KG1 (cell line): ENCODE measurements at places on chromosomes 7 and 10.

- DNase-seq: no peak
Observed at GRCh38 chr7:45898222-45898621, 9.9 kb downstream of the IGFBP1 start.

GRCh38 chr10:101018118-101018599 lies 12.8 kb downstream of the PDZD7 start:
- no peak for DNase-seq

GRCh38 chr7:43565786-43566185 lies 17.1 kb upstream of the STK17A start:
- no peak for DNase-seq

DNA sequence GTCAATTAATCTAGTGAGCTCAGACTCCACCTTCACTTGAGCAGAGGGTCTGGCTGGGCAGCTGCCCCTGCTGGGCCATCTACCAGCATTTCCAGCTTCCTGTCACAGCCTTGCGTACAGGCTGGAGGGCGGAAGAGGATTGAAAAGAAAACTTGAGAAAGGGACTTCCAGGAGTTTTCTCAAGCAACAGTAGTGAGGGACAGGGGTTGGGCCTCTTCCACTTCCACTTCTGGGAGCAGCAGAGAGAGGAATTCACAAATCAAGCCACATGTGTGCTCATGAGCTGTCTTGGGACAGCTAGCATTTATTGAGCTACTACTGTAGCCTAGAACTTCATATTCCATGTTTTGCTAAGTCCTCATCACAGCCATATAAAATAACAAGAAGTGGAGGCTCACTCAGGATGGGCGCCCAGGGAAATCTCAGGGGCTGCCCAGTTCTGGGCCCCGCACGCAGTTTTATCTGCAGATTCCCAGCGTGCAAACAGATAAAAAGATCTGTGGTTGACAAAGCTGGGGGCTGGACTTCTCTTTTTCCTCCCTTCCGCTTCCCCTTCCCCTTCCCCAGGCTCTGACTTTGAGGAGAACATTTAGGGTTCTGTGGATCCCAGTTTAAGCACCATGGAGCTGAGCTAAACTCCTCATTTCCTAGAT lies 135.8 kb downstream of the RGS10 start:
- no peak for DNase-seq

DNA sequence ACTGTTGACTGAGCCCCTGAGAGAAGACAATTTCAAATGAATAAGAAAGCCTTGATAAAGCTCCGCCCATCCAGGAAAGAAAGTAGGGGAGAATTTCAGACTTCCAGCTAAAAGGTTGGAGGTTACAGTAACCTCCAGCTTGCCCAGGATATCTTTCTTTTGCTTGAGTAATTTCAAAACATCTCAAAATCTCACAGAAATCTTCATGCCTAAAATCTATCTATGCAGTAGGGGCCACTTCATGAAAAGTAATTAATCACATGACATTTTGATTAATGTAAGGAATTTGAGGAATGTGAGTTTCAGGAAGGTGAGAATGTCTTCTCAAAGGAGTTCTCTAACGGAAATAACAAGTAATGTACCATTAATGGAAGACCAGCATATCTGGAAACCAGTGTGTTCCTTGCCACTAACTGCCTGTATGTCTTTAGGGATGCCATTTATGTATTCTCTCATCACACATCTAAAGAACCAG lies 24.2 kb downstream of the TRIL start:
- DNase-seq: no peak
